ENCODE measurements at places on chromosomes 12 and 14.

- DNase-seq, result no peak
Measured at GRCh38 chr14:103033681-103034096, 23.7 kb downstream of the CDC42BPB start.

- DNase-seq, result no peak
Measured at GRCh38 chr14:68016255-68016914, 196.8 kb downstream of the RAD51B start.

DNA sequence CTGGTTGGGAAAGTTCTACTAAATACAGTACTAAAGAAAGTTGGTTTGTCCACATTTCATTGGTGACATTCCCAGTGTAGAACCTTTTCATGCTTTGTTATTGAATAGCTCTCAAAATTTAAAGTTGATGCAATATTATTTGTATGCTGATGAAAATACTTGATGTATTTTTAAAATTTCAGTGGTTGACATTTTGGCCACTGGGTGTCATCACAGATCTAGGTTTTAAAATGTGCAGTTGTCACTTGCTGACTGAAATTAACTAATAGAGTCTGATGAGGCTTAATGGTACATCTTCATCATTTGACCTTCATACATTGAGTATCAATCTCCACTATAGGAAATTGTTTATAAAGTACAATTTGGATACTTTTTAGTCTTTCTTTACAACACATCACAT, 37.1 kb downstream of the CMAS start:
- no peak for DNase-seq

DNA sequence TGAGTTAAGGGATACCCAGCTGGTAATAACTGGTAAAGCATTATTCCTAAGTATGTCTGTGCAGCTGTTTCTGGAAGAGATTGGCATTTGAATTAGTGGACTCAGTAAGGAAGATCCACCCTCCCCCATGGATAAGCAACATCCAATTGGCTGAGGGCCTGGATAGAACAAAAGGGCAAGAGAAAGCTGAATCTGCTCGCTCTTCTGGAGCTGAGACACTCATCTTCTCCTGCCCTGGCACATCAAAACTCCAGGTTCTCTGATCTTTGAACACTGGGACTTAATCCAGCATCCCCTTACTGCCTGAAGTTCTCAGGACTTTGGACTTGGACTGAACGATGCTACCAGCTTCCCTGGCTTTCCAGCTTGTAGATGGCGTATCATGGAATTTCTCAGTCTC, 63.1 kb upstream of the CNOT2 start:
- DNase-seq, result no peak

DNA sequence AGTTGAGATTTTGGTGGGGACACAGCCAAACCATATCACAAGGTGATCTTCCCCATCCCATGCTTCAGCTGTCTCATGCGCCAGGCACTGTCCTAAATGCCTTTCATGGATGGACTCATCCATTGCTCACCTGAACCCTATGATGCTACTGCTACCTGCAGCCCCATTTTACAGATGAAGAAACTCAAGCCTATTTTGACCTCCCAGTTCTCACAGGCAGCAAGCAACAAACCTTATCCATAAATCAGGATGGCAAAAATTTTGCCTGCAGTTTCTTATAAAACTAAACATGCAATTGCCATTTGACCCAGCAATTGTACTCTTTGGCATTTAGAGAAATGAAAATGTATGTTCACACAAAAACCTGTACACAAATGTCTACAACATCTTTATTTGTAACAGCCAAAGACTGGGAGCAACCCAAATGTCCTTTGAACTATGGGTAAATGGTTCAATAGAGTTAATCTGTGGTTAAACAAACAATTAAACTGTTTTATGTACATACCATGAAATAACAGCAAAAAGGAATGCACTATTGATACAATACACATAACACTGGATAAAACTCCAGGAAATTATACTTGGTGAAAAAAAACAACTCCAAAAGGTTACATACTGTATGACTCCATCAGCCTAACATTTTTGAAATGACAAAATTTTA, 2.6 kb downstream of the NT5DC3 start:
- DNase-seq, result no peak

DNA sequence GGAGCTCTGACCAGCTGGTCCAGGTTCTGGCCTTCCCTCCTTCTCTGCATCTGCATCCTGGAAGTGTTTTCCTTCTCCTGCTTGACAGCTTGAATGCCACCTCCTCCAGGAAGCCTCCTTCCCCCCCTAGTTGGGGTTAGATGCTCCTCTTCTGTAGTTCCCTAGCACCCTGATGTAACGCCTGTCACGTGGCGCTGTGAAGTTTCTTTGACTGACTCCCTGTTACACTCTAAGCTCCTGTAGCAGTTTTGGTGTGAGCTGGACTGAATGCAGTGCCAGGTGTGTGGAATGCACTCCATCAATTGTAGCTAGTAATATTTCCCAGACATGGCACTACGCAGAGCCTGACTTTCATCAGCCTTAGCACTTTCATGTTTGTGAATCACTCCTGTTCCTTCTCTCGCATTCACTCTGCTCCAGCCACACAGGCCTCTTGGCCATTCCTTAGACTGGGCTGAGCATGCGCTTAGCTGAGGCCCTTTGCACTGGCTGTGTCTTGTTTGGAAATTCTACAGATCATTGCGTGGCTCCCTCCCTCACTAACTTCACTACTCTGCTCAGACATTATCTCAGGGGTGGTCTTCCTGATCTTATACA, 2.1 kb upstream of the FAIM2 start:
- no peak for DNase-seq

DNA sequence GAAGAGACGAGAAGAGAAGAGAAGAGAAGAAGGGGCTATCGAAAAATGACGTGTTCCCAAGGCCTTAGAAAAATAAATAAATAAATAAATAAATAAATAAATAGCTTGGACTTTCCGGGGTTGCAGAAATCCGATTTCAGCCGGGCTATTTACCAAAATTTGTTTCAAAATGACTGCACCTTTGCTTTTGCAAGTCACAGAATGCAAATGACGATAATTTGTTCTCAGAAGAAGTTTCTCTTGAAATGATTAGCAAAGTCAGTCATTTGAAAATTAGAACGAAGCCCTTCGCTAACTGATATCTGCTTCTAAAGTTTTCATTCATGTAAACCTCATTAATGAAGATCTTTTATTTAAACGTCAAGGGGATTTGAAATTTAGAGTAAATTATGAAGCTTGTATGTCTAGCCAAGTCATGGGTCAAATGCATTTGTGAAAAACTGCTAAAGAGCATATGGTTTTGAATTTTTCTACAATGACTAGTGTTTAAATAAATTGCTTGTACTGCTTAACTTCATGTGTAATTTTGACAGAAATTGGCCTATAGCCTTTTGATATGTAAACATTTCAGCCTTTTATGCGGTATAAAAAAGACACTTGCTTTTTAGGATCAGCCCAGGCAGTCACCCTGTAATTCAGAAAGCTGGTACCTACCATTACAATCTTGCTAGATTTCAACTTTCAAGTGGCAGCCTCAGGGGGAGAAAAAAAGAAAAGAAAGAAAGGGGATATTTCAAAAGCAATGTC, 4.6 kb upstream of the GSC start:
- DNase-seq, result no peak

DNA sequence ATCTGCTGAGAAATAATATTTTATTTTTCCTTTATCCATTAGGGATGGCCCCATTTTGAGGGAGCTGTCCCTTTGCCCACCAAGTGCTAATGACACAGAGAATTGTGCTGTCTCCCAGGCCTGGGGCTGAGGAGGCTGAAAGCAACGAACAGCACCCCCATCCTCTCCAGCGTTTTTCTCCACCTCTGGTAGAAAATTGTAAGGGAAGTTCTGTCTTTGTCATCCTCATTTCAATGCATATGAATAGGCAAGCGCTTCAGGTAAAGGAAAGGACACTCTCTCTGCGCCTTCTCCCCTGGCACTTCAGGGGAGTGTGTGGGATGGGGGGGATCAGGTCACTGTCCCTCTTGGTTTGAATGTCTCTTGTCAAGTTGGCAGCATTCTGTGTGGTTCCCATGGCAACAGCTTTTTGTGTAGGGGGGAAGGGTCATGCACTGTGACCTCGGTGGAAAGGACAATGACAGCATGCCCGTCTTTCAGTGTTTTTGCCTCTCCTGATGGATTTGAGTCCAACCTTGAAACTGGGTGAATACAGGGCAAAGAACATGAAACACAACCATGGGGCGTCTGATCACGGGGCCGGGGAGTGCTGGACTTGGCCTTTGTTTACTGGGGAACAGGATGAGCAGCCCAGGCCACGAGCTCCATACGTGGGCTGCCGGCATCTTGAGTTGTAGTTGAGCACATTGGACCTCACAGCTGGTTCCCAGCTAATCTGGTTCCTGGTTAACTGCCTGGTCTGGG, 230.2 kb downstream of the VRK1 start:
- DNase-seq, result no peak

DNA sequence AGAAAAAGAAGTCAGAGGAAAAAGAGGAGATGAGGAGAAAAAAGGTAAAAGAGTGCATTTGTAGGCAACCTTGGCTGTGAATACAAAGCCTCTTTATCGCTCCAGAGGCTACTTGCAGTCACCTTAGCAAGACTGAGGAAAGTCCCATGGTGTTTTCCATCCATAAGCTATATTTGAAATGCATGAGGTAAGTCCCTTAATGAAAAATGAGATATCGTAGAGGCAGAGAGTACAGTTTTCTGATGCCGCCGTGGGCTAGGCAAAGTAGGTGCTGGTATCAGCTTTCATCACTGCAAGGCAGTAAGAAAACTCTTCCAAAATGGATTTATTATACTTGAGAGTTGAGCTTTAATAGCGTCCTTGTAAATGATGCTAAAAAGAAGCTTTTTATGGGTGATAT, 186.8 kb downstream of the ASCL1 start:
- DNase-seq, result no peak

DNA sequence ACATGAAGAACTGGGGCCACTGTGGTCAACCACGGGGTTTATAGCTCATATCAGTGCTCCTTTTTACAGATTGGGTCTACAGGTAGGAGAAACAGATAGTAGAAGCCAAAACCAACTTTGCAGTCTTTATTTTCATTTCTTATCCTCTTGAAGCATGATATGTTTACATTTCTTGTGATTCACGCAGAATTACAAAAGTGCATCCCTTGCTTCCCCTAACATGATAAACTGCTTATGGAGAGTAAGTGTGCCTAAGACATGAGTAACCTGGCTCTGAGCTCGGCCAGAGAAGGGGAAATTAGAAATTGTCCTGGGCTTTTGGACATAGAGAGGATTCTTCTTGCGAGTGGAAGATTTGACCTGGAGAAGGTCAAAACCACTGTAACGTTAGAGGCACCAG, 18.4 kb downstream of the PWP1 start:
- no peak for DNase-seq

GRCh38 chr14:49982501-49982951, 89.6 kb downstream of the ARF6 start:
- no peak for DNase-seq
